Cerebellum (tissue), 4 donors: ENCODE measurements at places on chromosomes 5 and 9.

GRCh38 chr9:126499005-126499910 is 114.5 kb upstream of the LMX1B start:
- peak; percentile 61 for DNase-seq

DNA sequence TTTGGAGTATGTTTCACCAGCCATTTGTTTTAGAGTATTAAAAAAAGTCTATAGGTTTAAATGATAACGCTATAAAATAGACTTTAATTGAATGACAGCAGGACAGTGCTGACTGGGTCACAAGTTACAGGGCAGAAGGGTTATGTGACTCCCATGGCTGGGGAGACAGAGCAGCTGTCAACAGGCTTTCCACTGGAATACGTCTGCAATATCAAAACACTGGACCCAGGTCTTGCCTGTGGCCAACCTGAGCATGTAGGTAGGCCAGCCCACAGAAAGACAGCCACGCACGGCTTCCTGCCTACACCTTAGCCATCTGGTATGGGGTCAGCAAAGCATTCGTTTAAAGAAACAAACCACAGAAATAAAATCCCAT is 80.7 kb downstream of the OTULIN start:
- no peak for DNase-seq

DNA sequence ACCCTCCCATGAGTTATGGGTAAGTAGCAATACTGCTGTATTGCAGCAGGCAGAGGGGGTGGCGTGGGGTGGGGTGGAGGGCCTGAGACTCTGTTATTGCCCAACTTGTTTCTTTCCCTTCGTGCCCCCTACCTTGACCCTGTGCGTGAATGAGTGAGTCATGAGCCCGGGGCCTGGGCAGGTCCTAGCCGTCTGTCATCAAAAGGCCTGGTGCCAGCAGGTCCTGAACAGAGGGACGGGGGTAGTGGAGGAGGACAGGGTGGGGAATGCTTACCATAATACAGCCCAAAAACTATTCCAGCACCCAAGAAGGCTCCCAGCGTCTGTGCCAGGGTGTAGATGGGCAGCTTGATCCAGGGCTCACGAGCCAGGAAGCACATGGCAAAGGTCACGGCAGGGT is 4.3 kb downstream of the AQP3 start:
- DNase-seq: no peak

DNA sequence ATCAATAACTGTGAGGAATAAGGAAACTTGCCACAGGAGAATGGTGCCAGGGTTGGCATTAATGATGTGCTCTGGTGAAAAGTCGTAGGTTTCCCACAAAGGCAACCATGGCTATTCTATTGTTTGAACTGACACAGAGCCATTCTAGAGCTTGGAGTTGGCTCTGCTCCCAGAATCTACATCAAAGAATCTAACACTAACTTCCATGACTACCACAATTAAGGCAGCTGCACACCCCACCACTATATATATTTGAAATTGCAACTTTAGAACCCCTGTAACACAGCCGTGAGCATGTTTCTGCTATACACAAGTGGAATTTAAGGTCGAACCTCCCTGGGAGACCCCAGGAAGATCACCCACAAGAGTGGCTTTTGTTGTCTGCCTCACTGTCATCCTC is 89.7 kb upstream of the CCDC152 start:
- DNase-seq: no peak

GRCh38 chr5:88263349-88263748 is 5.3 kb downstream of the TMEM161B start:
- DNase-seq: no peak
